GM18507 (cell line): ENCODE measurements at places on chromosomes 7 and 10.

- no peak for DNase-seq
These were observed 14.3 kb downstream of the STRA8 start for GRCh38 chr7:135247746-135248471.

DNA sequence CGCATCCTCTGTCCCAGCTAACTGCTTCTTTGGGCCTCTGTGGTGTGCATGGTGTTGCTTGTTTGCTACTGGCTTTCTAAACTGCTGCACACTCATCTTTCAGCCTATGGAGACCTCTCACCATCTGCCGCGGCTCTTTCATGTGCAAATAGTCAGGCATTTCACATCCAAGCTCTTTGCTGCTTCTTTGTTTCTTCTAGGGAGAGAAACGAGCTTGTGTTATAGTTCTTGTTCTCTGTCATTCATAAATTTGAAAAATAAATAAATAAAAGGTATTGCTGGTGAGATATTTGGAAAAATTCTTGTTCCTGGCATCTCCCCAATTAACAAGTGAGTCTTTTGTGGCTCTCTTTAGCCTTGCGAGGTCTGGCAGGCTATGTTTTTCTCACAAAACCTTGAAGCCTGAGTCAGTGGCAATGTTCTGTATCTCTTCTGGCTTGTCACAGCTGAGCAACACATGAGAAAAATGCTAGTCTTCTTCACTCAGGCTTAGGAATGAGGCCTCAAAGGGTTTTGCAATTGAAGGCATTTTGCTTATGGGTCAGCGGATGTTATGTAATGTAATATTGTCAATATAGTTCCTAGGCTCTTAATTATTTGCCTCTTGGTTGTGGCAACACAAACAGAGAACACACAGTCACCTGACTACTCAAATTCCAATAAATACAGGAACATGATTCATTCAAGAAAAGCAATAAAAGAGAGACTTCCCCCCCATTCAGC is 274.0 kb downstream of the FRMD4A start:
- no peak for DNase-seq

- DNase-seq, result no peak
These were observed 81.9 kb upstream of the C1GALT1 start for GRCh38 chr7:7100432-7100849.

DNA sequence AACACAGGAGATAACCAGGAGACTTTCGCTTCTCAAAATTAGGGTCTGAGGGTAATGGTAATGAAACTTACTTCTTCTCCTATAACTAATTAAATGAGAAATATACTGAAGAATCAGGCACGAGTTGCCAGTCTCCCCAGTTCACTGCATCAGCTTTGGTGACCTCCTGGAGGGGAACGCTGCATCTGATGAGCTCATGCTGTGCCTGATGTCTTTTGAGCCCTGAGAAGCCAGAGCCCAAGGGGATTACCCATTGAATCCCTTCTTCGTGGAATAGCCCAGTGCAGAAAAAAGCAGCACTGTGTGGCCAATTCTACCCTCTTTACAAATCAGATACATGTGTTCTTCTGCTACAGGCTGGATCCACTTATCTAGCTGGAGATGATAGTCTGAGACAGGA is 45.1 kb downstream of the CYP2C9 start:
- DNase-seq, result no peak

- DNase-seq, result no peak
These were observed 29.0 kb downstream of the STEAP1B start for GRCh38 chr7:22470981-22471380.

GRCh38 chr7:24158975-24159374 is 125.0 kb upstream of the NPY start:
- DNase-seq, result no peak

DNA sequence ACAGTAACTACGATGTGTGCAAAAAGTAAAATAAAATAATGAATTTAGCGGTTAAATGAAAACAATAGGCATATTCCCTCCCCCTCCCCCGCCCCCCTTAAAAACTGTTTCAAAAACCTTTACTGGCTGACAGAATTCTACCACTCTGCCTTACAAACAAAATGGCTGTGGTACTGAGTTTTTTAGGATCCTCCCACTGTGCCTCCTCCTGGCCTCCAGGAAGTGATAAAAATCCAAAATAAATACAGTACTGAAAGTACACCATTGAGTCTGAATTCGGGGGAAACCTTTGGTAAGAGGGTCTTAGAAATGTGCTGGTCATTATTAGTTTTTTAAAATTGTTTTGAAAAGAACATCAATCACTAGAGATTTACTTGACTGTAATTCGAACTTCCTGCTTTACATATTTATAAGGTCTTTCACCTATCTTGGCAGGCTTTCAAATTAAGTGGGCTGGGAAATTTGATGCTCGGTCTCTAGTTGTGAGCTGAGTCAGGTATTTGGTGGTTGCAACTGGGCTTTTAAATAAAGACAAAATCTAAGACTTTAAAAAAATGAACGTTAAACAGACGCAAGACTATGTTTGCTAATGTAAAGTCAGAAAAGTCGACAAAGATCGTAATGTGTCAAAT is 32.5 kb upstream of the EPC1 start:
- DNase-seq, result no peak

GRCh38 chr7:108561047-108561619 is 8.4 kb downstream of the THAP5 start:
- DNase-seq, result no peak

- no peak for DNase-seq
These were observed 166.9 kb upstream of the SLC13A1 start for GRCh38 chr7:123366626-123367025.

DNA sequence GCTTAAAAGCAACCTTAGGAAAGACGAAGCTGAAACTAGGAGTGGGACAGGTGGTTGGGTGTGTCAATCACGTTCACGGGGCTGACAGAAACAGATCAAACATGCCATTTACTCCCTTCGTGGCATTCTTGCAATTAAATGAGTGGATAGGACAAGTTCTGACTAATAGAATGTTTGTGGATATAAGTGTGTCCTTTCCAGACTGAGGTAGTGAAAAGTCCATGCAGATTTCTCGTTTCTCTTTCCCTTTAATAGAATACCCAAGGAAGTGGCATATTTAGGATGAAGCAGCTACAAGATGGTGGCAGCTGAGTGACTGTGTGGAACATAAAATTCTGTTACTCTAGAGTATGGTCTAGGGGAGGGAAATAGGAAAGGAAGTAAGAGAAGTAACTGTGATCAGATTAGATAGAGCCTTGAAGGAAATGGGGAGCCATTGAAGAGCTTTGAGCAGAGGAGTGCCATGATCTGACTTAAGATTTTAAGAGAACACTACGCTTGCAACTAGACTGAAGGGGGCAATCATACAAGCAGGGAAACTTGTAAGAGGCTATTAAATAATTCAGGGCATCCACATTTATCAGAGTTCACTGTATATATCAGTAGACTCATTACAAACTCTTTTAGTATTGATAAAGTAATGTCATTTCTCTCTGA is 46.3 kb upstream of the HYAL4 start:
- no peak for DNase-seq

GRCh38 chr10:102131286-102132170 is 1.3 kb upstream of the PPRC1 start:
- DNase-seq, result no peak
